ENCODE measurements at places on chromosomes 16 and 17.

- DNase-seq, result no peak
Measured at GRCh38 chr16:27239906-27240655, 28.5 kb downstream of the NSMCE1 start.

DNA sequence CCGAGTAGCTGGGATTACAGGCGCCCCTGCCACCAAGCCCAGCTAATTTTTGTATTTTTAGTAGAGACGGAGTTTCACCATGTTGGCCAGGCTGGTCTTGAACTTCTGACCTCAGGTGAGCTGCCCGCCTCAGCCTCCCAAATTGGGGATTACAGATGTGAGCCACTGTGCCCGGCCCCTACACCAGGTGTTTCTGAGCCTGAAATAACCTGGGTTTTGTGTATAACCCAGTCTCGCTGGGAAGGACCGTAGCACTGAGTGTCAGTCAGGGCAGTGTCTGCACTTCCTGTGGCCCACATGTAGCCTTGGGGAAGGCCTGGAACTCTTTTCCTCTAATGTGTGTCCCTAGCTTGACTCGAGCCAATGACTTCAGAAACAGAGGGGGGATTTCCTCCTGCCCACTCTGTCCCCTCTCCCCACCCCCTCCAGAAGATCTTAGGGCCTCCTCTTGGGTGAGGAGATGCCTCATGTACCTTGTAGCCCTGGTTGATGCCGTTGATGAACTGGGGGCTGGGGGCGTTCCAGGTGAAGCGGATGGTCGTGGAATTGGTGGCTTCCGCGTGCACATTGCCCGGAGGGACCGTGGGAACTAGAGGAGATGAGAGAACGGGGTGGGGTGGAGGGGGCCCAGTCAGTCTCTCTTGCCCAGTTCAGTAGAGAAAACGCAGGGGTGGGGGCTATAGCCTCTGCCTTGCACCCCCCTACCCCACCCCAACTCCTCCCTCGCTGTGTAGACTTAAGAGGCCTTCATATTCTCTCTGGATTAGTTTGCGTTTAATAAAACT is 102.6 kb upstream of the CDC42EP4 start:
- no peak for DNase-seq

DNA sequence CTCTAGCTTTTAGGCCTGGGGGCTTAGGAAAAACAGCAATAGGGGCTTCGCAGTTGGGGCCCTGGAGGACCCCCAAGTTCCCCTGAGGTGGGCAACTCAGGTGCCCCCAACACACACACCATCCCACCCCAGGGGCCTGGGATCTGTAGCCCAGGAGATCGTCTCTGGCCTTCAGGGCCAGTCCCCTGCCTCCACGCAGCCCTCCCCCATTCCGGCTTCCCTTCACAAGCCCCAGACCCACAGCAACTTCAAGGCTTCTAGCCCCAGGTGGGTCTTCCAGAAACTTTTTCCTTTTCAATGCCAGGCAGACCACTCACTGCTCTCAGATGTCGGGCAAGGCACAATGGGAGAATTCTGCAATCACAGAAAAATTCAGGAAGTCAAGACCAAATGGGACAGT is 79.4 kb downstream of the C16orf78 start:
- DNase-seq, result no peak

DNA sequence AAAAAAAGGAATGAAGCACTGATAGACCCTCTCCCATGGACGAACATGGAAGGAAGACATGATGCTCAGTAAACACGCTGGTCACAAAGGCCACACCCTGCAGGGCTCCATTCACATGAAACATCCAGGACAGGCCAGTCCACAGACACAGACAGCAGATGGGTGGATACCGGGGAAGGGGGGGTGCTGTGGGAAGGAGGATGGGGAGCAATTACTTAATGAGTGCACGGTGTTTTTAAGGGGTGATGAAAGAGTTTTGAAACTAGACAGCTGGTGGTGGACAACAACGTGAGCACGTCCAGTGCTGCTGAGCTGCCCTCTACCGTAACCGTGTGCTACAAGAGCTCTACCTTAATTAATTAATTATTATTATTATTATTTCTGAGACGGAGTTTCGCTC is 6.0 kb upstream of the SLC16A3 start:
- DNase-seq, result no peak

GRCh38 chr16:31108794-31109558 is 790 bp downstream of the BCKDK start:
- DNase-seq, result no peak

GRCh38 chr17:75417054-75417580 is 11.6 kb upstream of the GRB2 start:
- DNase-seq, result no peak

DNA sequence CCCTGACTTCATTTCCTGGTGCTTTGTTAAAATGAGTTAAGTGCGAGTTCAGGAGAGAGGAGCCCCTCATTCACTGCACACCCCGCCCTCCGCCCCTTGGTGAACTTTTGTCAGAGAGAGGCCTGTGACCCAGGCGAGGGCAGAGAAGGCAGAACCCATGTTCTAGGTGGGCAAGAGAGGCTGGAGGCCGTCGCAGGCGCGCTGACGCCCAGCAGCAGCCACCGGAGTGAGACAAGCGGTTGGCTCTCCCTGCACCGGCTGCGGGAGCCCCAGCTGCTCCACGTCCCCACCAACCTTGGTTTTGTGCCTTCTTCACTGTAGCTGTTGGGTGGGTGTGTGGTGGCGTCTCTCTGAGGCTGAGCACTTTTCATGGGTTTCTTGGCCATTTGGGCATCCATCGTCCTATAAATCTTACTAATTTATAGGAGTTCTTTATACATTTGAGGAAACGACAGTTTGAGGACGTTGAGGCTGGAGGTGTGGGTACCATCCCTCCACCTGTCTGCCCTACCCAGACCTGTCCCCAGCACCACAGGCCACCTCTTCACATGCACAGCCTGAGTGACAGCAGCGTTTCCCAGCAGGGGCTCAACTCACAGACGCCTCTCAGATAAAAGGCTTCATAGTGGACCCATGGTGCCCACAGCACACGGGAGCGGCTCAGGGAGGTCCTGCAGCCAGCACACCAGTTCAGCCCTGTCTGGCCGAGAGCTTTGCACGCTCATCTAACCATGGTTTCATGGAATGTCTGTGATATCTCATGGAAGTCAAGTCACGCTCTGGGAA is 45.2 kb upstream of the CBFA2T3 start:
- DNase-seq, result no peak

DNA sequence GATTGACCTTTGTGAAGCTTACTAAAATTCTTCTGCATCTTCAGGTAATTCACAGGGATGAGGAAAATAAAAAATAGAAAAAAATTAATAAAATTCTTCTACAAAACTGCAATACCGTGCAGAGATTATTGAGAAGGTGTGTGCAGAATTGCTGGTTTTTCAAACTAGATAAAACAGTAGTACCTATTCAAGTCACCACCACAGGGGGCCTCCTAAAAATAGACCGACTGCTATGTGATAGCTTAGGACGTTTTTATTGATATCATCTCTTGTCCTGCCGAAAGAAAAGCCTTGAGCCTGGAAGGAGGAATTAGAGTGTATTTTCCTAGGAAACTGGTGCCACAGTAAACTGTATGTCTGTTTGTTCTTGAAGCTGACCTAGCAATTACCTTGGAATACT is 325.9 kb downstream of the ZFHX3 start:
- no peak for DNase-seq

DNA sequence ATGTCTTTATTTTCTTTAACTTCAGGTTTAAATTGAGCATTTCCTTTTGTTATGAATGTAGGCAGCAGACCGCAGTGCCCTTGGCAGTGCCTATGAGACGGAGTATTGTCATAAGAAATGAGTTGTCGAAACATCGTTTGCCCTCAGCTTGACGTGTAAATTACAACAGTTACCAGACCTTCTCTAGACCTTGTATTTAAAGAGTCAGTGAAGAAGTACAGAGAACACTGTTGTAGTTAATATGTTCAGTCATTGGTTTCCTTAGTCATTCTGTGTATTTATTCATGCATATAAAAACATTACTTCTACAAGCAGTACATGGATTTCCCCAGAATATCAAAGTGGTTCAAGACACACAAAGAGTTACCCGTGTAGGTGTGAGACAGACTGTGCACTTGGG is 19.0 kb downstream of the IRF8 start:
- no peak for DNase-seq

GRCh38 chr17:17938388-17939107 is 33.7 kb downstream of the TOM1L2 start:
- no peak for DNase-seq

GRCh38 chr16:30659507-30660423 is 1.5 kb downstream of the FBRS start:
- DNase-seq, result no peak

GRCh38 chr16:49659356-49659755 is 196.6 kb downstream of the ZNF423 start:
- no peak for DNase-seq

DNA sequence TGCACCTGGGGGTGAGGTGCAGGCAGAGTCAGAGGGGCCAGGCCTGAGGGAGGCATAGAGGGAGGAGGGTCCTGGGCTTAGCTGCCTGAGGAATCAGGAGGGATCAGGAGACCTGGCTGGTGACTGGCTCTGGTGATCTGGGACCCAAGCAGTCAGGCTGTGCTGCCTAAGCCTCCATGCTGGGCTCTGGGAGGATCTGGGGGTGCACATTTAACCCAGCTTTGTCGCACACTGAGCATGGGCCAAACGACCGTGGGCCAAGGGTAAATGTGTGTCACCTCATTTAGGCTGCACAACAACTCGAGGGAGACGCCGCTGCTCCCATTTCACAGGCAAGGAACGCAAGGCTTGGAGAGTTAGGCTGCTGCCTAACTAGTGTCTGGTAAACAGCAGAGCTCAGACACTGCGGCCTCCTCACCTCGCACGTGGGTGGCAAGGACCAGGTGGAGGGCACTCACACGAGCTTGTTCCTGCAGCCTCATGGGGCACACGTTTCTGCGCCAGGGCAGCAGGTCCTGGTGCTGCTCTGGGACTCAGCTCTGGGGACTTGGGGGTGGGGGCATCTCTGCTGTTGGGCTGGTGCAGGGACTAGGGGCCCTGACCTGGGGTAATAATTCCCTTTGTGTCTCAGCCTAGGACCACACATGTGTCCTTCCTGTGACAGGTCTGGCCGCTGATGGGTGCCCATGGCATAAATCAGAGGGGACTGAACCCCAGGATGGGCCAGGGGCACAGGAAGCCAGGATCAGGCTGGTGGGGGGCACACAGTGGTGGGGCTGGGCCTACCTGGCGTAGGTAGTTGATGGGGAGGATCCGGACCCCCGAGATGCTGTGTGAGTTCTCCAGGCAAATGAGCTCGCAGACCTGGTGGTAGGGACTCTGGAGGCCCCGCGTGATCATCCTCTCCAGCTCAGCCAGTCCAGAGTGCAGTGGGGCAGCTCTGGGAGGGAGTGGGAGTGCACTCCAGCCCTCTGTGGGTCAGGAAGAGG is 18.7 kb downstream of the TMEM235 start:
- no peak for DNase-seq

DNA sequence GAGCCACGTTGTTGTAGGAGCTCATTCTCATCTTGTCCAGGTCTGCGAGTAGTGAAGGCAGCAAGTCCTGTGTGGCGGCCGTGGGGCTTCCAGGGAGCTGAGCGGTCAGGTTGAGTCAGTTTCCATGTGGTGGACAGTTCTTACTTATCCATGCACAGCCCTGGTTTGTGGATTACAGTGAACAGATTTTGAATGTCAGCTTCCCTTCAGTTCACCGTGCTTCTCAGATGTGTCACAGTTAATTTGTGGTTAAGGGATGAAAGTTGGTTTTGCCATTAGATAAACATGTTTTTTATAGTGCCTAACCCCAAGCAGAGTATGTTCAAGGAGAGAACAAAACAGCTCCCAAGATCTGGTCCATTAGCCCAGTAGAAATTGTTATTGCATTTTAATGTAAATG is 103.1 kb downstream of the RPTOR start:
- DNase-seq, result no peak

- DNase-seq, result no peak
Measured at GRCh38 chr16:66238696-66239095, 127.8 kb upstream of the CDH5 start.

GRCh38 chr16:88561485-88562359 is 8.5 kb upstream of the ZC3H18 start:
- DNase-seq, result peak; percentile 39

DNA sequence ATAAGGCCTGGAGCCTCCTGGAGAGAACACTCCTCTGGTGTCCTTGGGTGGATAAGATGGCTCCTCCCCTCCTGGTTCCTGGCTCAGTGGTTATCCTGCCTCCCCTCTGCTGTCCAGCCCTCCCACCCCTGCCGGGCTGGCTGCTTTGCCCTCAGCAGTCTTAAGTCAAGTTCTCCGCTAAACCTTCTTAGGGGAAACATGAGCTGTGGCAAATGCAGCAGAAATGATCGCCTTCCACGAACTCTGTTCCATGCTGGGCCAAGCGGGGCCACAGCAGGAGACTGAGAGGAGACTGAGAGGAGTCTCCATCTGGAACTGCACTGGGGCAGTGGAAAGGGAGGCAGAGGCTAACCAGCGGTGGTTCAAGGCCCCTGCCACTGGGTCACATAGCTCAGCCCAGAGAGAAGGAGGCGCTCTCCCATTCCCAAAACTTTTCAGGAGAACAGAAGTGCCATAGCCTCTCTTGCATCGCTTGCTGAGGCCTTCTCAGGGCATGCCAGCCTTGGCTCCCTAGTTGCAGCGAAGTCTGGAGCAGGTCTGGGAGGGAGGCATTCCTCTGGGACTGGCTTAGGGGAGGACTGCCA is 26.9 kb downstream of the TNS4 start:
- DNase-seq, result no peak

GRCh38 chr17:77467521-77467920 is 326.8 kb downstream of the SEC14L1 start:
- DNase-seq, result no peak

DNA sequence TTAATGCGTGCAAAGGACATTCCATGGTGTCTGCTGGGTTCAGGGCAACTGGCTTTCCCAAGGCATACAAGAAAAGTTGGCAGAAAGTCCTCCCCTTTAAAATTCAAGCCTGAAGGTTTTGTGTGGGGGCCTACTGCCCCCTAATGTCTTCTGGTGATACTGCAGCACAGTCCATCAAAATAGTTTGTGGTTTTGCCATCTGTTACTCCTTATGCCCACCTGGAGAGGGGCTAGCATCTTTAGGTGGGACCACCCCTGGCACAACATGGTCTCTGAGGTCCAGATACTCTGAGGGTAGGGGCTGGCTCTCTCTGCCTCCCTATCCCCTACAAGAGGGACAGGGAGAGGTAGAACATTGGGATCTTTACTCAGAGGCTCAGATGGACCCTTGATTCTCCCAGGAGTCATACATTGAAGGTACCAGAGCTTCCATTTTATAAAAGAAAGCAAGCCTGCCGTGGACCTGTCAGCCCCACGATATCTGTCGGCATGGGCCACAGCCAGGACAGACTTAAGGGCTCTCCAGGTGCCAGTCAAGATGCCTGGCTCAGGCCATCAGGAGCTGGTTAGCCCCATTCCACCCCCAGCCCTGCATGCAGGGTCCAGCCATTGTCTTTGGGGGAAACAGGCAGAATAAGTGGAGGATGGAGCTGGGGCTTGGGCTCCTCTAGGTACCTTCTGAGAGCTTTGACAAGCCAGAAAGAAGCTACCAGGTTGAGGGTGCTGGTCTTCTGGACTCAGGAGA is 6.3 kb downstream of the ESRP2 start:
- no peak for DNase-seq

- no peak for DNase-seq
Measured at GRCh38 chr17:77865716-77866115, 92.8 kb upstream of the TNRC6C start.
